ENCODE measurements at places on chromosomes 16 and 17. TPM values are rescaled to one million over a fixed set of nuclear protein-coding genes. Genes with fewer than 3 reads are reported as not detected.

Gene PRAC1
- total RNA-seq = not detected

Gene MYH10
- total RNA-seq = 68.9 TPM

Gene NOXO1
- 2.2 TPM for total RNA-seq

Gene TBC1D3C
- total RNA-seq = not detected

Gene C17orf113
- total RNA-seq = 0.74 TPM

Gene SETD1A
- total RNA-seq = 4.6 TPM
